Activated CD8-positive, alpha-beta T cell treated with anti-CD3 and anti-CD28 coated beads for 36 hours (primary cell): ENCODE measurements at places on chromosomes 2 and 18. TPM values are rescaled to one million over a fixed set of nuclear protein-coding genes. Genes with fewer than 3 reads are reported as not detected.

Gene MROH2A
- not detected for total RNA-seq

Gene FAHD2A
- total RNA-seq: 44.0 TPM

Gene ABCG5
- total RNA-seq: not detected

Gene THADA
- total RNA-seq: 31.3 TPM

Gene ERBB4
- not detected for total RNA-seq

Gene CCDC74A
- 10.2 TPM for total RNA-seq

Gene CRYGD
- not detected for total RNA-seq

Gene HOXD11
- total RNA-seq: not detected

Gene EPB41L3
- not detected for total RNA-seq

Gene CMPK2
- 4.5 TPM for total RNA-seq

Gene ITPRIPL1
- 28.2 TPM for total RNA-seq

Gene FSHR
- not detected for total RNA-seq

Gene B3GNT7
- total RNA-seq: 0.29 TPM

Gene MBD5
- 17.9 TPM for total RNA-seq

Gene L3MBTL4
- total RNA-seq: not detected

Gene ZAP70
- 218 TPM for total RNA-seq
